ENCODE measurements at places on chromosomes 4 and X.

DNA sequence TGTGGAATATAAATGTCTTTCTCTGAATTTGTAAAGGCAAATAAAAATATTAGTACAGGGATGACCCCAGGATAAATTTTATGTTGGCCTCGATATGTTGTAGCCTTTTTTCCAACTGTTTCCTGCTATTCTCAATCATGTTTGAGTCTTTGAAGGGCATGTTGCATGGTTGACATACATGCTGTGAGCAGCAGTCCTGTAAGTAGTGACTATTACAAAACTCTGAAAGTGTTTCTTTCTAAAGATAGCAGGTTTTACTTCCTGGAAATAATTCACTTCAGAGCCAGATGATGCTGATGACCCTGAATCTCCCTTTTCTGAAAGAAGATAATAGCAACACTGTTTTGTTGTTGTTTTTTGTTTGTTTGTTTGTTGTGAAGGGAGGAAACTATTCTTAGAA lies 393.0 kb upstream of the GNPDA2 start:
- no peak for DNase-seq

- no peak for DNase-seq
These were observed 8.8 kb upstream of the ENAM start for GRCh38 chr4:70619778-70620177.

- DNase-seq, result no peak
These were observed 714.5 kb downstream of the CCSER1 start for GRCh38 chr4:90841676-90842075.

GRCh38 chr4:56078866-56079265 lies 130.1 kb downstream of the CEP135 start:
- no peak for DNase-seq

DNA sequence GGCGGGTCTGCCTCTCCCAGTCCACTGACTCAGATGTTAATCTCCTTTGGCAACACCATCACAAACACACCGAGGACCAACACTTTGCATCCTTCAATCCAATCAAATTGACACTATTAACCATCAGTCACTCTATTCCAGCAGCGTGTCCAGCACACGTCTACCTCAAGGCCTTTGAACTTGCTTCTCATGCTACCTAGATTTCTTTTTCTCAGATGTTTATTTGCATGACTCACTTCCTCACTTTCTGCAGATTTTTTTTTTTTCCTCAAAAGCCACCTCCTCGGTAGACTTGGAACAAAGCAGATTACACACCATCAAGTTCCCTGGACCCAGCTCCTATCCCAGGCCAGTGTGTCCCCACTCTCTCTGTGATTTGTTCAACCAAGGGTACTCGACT lies 49.5 kb downstream of the SUPT20HL2 start:
- DNase-seq, result no peak

DNA sequence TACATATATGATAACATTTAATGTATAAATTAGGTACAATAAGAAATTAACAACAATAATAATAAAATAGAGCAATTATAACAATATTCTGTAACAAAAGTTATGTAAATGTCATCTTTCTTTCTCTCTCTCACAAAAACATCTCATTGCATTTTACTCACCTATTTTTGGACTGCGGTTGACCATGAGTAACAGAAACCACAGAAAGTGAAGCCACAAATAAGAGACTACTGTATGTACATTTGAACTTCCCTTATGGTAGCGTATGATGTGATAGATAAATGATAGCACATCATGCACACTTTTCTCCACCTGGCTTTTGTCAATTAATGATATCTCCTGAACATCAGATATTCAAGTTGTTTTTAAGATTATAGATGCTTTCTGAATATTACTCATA lies 80.5 kb downstream of the HNRNPD start:
- DNase-seq, result no peak

- DNase-seq, result no peak
These were observed 426 bp downstream of the PORCN start for GRCh38 chrX:48509245-48509590.

DNA sequence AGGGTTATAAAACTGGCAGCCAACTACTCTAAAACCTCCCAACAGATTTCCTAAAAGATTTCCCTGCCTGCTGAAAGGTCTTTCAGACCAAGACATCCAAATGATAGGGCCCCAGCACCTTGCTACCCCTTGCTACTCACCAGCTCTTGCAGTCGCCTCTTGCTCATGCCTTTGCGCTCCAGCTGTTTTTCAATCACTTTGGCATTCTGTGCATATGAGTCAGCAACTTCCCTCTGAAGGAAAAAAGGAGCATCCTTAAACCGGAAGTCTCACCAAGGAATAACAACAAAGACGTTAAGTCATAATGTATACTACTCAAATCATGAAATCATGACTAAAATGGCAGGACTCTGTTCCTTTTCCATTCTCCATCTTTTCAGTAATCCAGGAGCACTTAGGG lies 24.0 kb downstream of the STEEP1 start:
- no peak for DNase-seq

- DNase-seq, result peak; percentile 71
These were observed 28.2 kb downstream of the NSD2 start for GRCh38 chr4:1899149-1900086.

DNA sequence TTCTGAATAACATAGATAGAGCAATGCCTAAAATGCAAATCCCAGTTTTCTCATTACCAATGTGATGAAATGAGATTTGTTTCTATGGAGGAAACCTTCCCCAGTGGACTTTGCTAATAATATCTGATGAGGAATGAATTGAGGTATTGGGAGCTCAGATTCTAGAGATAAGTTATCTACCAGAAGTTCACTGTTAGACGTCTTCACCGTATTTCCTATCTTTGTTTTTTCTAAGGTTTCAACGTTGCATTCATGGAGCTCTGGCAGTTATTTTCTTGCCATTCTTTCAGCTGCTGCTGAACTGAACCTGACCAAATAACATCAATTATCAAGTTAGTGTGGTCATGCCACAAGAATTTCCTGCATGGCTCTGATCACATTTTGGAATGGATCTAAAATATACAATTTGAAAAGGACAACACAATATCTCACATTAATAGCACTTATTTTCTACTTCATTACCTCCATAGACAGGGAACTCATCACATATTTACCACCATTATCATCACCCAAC lies 511.8 kb upstream of the LCORL start:
- DNase-seq, result no peak

- DNase-seq, result no peak
These were observed 114.3 kb upstream of the EMCN start for GRCh38 chr4:100632163-100632562.

DNA sequence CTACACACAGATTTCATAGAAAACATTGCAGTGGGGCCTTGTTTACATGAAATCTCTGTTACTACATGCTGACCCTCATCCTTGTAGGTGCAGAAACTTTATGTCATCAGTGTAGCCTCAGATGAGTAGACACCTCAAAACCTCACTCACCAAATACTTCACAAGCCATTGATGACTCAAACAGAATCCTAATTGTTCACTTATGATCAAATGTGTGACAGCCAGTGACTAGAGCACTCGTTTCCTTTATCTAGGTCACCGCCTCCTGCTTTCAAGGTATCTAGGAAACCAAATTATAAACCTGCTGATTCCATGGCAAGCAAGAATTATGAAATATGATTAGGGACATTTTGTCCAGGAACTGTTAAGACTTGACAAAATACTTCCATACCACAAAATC lies 255.8 kb upstream of the GPRIN3 start:
- no peak for DNase-seq

DNA sequence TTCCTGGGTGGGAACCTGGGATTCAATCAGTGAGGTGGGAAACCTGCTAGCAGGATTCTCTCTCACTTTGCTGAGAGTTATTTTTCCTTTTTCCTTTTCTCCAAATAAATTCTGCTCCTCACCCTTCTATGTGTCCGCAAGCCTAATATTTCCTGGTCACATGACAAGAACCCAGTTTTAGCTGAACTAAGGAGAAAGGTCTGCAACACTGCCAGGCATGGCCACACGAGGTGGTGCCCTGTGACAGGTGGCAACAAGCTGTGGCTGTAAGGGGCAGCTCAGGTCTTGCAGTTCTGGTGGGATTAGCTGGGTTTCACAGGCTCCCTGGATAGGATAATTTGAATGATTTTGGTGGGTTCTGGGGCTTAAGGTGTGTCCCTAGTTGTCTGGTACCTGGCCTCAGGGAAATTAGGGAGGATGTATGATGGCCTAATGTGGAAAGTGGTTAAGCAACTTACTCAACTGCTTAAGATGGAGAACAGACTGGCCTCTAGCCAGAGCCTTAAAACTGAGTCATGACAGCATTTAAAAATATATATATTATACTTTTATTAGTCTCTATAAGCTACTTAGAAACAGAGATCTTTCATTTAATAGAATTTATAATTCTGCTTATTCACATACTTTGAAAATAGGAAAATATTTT lies 215.0 kb downstream of the IL15 start:
- DNase-seq, result no peak

DNA sequence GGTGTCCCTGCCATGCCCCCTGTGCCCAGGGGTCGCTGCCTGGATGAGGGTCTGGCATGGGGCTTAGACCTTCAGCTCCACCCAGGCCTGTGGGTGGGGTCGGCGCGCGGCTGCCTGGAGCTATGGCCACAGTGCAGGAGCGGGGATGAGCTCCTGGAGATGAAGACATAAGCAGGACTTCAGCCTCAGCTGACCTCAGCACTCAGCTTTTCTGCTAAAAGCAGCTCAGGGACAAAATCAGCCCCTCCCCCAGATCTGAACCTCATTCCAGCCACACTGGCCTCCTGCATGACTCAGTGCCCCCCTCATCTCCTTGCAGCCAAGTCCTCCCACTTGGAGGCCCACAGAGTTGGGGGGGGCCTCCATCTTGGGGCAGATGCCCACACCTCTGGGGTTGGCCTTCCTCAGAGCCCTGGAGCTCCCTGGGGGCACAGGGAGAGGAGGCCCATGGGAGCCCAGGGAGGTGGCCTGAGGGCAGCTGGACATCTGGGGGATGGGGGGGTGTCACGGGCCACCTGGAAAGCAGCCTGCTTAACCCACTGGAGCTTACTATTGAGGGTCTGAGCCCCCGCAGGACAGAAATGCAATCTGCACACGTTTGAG lies 19.4 kb upstream of the CPLX1 start:
- DNase-seq, result no peak

- no peak for DNase-seq
These were observed 131.2 kb upstream of the GPC4 start for GRCh38 chrX:133546441-133546840.

DNA sequence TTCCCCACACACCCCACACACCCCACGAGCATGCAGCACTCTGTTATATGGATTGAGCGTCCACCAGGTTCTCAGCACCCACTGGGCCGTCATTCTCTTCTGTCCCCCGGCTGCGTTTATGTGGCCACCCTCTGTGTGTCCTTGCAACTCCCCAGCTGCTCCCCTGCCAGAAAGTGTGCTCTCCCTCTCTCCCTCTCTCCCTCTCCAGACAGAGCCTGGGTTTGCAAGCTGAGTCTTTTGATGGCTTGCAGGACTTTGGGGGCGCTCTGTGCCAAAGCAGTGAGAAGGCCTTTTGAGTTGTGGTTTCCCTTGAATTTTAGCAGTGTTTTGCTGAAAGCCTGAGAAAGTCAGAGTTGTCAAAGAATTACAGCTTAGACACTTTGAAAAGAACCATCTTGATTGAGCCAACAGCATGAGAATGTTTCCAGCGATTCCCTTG lies 173.5 kb downstream of the DCLK2 start:
- DNase-seq, result no peak

DNA sequence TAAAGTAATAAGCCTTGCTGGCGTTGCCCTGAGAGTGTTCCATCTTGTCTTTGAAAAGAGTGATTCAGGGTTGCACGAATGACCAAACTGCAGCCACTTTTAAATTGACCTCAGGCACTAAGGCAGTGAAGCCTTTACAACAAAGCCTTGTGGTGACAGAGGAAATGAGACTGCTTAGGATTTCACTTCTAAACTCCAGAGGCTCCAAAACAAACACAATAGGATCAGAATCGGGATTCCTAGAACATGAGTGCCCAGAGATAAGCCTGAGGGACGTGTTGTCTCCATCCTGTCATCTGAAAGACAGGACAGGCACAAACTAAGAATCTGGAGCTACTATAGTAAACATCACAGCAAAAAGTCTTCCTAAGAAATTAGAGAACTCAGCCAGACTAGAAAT lies 405.2 kb downstream of the PPARGC1A start:
- DNase-seq, result no peak

- DNase-seq, result no peak
These were observed 83.8 kb downstream of the FIP1L1 start for GRCh38 chr4:53461244-53461643.

Measured in head of caudate nucleus (tissue), 42 donors.